ENCODE measurements at places on chromosomes 7 and 10.

DNA sequence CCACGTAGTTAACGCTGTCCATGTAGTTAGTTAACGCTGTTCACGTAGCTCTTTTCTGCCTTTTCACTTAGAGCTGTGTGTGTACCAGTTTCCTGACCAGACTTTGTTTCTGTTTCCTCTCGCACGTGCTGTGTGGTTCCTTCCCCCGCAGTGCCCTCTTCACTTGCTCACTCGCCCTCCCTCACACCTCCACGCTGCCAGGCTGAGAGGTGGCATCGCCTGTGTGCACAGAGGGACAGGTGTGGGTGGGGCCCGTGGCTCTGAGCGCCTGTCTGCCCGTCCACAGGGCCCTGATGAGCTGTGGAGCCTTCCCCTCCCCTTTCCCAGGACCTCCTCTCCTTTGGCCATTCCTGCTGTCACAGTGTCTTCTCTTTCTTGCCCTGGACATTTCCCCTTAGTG lies 30.6 kb downstream of the WDR37 start:
- no peak overlapping the region for H3K27ac ChIP-seq
- H3K36me3 ChIP-seq, result peaks cover 90% of the 10 kb centered on the region
- H3K27me3 ChIP-seq, result no peaks in the 10 kb centered on the region
- H3K4me3 ChIP-seq, result no peak overlapping the region
- H3K4me1 ChIP-seq, result no peaks in the 10 kb centered on the region
- DNase-seq, result no peak

- no peak for DNase-seq
- H3K27me3 ChIP-seq, result peaks cover 4% of the 10 kb centered on the region
- no peak overlapping the region for H3K27ac ChIP-seq
- H3K4me1 ChIP-seq, result no peaks in the 10 kb centered on the region
- H3K4me3 ChIP-seq, result no peak overlapping the region
These were observed 76.4 kb downstream of the ABCC2 start for GRCh38 chr10:99858849-99859248.

- H3K4me3 ChIP-seq, result no peak overlapping the region
- H3K27me3 ChIP-seq, result no peaks in the 10 kb centered on the region
- H3K4me1 ChIP-seq, result peaks cover 31% of the 10 kb centered on the region
- H3K27ac ChIP-seq, result no peak overlapping the region
- no peak for DNase-seq
These were observed 92.2 kb upstream of the DDC start for GRCh38 chr7:50657341-50657873.

GRCh38 chr7:31096198-31096876 lies 44.2 kb downstream of the ADCYAP1R1 start:
- H3K36me3 ChIP-seq, result no peaks in the 10 kb centered on the region
- H3K27me3 ChIP-seq, result peaks cover 4% of the 10 kb centered on the region
- H3K27ac ChIP-seq, result no peak overlapping the region
